H7 (cell line): ENCODE measurements at places on chromosomes 2 and 18.

- DNase-seq: peak; percentile 69
Observed at GRCh38 chr18:12288403-12288755, 19.7 kb upstream of the TUBB6 start.

- no peak for DNase-seq
Observed at GRCh38 chr18:39675906-39676305, 2110.3 kb upstream of the CELF4 start.

DNA sequence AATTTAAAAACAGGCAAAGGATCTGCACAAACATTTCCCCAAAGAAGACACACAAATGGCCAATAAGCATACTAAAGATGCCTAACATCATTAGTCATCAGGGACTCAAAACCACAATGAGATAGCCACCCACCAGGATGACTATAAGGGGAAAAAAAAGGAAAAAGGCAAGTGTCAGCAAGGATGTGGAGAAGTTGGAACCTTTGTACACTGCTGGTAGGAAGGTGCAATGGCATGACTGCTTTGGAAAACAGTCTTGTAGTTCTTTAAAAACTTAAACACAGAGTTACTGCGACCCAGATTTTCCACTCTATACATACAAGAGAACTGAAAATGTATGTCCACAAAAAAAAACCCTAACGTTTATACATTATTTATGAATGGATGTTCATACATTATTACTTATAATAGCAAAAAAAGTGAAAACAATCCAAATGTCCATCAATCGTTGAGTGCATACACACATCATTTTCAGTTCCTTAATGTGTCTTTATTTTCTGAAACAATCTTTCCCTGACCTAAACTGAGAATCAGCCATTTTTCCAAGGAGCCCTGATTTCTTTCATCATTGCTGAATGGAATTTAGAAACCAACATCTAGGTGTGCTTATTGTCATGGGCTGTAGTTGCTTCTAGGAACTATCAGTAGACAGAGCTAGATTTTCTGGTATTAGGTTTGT, 64.7 kb upstream of the TLK1 start:
- DNase-seq: no peak

DNA sequence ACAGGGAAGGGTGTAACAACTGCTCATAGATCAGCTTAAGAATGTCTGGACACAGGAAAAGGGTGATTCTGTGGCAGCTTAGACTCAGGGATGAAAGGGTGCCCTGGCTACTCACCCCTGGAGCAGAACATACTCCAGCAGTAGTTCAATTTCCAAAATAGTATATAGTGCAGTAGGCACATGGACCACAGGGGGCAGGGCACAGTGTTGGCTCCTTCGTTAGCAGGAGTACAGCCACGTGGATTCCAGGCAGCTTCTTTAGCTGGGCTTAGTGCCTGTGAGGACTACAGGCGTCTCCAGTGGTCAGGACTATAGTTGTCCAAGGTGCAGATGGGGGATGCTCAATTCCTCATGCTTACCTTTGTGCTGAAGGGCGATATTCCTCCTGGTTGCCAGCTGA, 277.5 kb upstream of the DDX18 start:
- no peak for DNase-seq

- DNase-seq: no peak
Observed at GRCh38 chr2:10245661-10246060, 57.0 kb upstream of the HPCAL1 start.

DNA sequence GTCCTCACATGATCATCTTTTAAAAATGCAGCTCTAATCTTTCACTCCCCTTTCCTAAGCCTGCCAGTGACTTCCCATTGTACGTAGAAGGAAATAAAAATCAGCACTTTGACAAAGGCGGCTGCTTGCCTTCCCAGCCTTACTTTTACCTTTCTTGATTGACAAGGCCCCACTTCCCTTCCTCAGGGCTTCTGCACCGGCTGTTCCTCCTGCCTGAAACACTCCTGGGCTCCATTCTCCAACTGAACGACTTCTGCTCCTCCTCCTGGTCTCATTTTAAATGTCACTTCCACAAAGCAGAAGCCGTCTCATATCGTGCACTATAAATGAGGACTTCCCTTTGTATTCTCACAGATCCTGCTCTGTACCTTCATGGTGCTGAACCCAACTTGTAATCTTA, 56.1 kb downstream of the OSBPL6 start:
- no peak for DNase-seq

DNA sequence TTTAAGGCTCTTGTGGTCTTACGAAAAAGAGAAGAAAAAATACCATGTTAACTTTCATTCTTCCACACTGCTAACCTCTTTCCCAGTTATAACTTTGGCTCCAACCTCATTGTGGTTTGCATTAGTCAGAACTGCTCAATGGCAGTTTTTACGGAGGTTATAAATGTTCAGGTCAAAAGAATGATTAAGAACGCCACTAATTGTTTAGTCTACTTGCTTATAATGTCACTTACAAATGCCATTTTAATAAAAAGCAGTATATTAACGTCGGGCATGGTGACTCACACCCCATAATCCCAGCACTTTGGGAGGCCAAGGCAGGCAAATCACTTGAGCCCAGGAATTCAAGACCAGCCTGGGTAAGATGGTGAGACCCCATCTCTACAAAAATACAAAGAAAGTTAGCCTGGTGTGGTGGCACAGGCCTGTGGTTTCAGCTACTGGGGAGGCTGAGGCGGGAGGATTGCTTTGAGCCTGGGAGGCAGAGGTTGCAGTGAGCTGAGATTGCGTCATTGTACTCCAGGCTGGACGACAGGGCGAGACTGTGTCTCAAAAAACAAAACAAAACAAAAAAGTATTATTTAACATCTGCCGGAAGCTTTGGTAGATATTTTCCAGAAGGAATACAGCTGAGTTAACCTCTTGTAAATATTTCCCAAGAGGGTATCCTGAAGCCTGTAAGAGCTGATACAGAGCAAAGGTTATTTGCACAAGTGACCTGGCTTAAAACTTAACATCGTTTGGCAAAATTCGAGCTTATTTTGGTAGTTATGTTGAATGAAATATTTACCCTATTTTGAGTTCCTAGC, 5.1 kb downstream of the AGPS start:
- no peak for DNase-seq

DNA sequence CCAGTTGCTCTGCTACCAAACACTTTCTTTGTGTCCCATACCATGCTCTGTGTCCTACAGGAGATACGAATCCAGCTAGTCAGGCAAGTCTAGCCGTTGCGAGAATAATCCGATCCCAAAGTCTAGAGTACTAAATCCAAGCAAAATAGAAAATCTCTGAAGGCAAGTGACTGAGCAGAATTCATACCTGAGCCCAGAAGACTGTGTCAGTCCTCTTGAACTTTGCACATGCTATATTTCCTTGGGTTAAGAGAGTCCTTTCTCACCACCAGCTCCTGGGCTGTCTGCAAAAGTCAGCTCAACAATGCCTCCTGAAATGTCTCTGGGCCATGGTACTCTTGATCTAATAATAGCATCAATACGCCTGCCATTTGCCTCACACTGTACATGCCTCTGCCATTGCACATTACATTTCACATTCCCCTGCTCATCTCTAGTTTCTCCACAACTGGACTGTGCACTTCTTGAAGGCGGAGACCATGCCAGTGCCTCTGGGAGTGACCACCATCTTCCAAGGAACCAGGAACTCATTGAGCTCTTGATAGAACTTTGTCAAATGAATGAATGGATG, 265.8 kb upstream of the ID2 start:
- no peak for DNase-seq

DNA sequence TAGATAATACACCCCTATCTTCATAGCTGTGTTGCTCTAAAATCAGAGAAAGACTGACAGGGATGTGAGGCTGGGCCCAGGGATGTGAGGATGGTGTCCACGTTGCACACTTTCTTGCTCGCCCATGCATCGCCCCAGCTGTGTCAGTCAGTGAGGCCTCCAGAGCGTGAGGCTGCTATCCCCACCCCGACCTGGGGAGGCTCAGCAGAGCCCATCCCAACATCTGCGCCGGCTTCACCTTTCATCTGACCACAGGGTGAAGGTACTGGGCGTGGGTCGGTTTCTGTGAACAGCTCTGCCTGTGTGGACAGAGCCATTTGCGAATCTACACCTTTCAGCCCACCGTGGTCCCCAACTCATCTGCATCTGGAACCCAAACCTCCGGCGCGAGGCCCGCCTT, 255.7 kb downstream of the HDAC4 start:
- peak; percentile 73 for DNase-seq

GRCh38 chr2:215493376-215493775, 57.5 kb upstream of the FN1 start:
- no peak for DNase-seq

GRCh38 chr18:21459706-21460286, 140.7 kb downstream of the ESCO1 start:
- DNase-seq: no peak

DNA sequence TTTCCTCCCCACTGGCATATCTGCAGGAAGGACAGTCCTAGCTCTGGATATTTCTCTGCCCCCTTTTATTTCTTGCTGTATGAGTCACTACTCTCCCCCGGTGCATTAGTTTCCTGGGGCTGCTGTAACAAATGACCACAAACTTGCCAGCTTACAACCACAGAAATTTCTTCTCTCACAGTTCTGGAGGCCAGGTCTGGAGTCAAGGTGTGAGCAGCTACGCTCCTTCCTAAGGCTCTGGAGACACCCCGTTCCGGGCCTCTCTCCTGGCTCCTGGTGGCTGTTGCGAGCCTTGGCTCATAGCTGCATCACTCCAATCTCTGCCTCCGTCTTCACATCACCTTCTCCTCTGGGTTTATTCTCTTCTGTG, 34.1 kb downstream of the PTPRM start:
- no peak for DNase-seq

DNA sequence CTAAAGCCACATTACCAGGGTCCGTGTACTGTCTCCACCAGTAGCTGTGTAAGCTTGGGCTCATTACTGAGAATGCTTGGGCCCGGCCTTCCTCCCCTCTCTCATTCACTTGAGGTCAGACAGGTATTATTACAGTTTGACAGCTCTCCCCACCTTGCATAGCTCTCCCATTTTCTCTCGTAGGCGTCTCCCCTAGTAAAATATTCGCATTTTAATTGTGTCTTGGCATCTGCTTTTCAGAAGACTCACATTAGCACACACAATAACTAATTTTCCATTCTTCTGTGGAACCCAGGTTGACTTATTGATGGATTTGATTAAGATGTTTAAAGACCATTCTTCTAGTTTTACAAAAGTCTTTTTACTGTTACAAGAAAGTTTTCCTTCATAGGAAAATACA, 71.1 kb upstream of the CYP20A1 start:
- DNase-seq: no peak

DNA sequence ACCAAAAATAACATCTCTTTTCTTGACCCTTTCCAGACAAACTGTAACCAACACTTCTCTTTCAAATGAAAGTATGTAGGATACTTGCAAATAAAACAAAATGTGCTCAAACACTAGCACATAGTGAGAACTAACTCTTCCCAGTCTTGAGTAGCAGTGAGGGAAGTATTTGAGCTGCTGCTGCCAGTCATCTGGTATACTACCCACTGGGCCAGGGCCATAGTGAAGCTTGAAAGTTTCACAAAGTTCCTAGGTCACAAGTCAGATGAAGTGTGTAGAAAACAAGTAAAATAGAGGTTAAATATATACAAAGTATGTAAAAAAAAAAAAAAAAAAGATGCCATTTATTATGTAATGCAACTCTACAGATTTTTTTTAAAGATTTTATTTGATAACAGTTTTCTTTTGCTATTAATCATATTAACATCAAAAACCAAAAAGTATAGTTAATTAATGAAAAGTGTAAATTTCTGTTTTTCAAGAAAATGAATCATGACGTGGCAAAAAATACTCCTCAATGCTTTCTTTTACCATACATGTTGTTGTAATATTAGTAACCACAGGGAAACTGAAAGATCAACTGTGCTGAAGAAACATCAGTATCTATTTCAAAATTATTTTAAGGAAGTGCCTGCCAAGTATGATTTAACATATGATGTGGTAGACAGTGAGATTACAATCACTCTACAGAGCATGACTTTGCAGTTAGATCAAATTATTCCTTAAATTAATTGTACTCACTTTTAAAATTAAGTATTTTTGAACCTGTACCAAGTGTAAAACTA, 21.6 kb upstream of the TRIB2 start:
- DNase-seq: no peak

DNA sequence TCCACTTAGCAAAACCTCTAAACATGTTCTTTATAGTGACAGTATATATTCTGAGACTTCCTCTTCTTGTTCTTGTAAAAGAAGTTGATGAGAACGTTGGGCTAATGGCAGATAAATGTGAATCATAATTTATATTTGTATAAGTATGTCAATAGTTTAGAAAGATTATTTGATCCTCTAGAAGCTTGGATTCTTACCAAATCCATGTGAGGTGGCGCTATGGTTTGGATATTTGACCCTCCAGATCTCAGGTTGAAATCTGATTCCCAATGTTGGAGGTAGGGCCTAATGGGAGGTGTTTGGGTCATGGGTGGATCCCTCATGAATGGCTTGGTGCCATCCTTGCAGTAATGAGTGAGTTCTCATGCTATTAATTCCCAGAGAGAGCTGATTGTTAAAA, 29.8 kb upstream of the SCN1A start:
- DNase-seq: no peak

DNA sequence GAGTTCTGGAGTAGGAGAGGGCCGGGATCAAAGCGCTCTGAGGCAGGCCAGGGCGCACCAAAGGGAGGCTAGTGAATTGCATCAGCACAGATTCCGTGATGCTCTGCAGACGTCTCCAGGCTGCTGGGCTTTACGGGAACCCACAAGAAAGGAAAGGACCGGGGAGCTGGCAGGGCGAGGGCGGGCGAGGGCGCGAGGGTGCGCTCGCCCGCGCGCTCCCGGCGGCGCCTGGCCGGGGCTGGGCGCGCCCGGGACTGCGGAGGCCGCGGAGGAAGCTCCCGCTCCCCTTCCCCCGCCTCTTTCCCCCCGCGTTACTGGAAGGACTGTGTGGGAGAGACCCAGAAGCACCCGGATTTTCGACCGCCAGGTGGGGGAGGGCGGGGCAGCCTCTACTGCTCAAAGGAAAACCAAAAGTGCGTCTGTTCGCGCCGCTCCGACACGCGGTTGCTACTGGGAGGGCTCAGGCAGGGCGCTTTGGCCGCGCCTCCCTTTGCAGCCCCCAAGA, 2.4 kb upstream of the FOSL2 start:
- DNase-seq: peak; percentile 90

DNA sequence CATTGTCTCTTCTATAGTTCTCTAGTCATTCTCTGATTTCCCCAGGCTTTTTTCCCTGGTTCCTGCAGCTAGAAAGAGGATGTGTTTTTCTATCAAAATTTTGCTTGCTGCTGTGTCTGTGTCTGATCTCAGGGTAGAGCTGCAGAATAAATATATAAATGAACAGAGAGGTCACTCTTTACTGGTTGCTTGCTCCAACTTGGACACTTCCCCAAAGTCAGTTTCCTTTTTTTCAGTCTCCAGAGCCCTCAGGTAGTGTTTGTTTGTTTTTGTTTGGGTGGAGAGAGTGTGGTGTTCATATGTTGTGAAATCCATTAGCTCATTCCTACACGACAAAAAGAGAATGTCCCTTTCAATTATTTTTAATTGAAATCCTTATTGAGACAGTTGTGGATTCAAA, 85.8 kb downstream of the CERS6 start:
- no peak for DNase-seq

- DNase-seq: no peak
Observed at GRCh38 chr18:73421010-73421409, 553.2 kb upstream of the NETO1 start.
